ENCODE measurements at places on chromosomes 7 and 10.

DNA sequence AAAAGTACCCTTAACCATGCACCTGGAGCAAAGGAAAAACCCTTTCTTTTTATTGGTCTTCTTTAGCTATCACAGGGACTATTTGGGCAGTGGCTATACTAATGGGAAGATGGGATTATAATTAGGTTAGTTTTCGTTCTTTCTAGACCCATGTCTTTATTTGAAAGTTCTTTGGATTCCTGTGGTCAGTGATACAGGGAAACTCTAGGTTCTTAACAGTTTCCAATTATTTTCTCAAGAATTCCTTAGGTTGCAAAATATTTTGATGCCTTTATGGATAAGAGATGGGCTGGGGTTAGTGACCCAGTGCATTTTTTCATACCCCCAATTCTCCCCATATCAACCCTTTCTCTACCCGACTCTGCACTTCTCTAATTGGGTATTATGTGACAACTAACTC is 49.0 kb downstream of the ADD3 start:
- DNase-seq = no peak

GRCh38 chr10:76160446-76161300 is 729.2 kb downstream of the LRMDA start:
- no peak for DNase-seq

- DNase-seq = no peak
Measured at GRCh38 chr7:148319316-148319808, 271.2 kb upstream of the C7orf33 start.

DNA sequence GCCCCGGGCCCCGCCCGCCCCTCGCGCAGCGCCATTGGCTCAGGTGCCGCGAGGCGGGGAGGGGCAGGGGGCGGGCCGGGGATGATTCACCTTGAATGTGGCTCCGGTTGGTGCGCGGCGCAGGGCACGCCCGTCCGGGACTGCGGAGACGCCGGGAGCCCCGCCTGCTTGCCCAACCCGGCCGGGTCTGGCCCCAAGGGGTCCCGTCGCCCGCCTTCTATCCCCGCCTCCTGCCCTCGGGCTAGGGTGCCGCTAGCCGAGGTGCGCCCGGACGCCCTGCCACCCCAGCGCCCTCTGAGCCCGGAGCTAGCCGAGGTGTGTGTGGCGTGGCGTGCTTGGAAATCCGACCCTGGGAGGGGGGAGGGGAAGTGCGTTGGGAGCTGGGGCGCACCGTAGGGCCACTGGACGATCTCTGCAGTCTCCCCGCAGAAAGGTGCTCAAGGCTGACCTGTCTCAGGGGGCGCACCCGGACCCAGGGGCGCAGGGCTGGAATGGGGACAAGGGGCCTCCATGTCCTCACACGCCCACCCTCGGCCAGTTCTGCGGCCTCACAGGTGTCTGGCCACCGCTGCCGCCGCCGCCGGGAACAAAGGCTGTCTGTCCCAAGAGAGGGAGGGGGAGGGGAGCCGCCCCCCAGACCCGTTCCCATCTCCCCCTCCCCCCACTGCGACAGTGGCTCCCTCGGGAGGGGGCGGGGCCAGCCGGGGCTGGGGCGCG is 168.9 kb downstream of the NRF1 start:
- DNase-seq = peak; percentile 34

GRCh38 chr7:4998910-4999309 is 39.9 kb upstream of the MMD2 start:
- DNase-seq = no peak
